ENCODE measurements at places on chromosomes 4 and X.

- no peak for DNase-seq
These were observed 62.0 kb upstream of the ESX1 start for GRCh38 chrX:104316739-104317138.

DNA sequence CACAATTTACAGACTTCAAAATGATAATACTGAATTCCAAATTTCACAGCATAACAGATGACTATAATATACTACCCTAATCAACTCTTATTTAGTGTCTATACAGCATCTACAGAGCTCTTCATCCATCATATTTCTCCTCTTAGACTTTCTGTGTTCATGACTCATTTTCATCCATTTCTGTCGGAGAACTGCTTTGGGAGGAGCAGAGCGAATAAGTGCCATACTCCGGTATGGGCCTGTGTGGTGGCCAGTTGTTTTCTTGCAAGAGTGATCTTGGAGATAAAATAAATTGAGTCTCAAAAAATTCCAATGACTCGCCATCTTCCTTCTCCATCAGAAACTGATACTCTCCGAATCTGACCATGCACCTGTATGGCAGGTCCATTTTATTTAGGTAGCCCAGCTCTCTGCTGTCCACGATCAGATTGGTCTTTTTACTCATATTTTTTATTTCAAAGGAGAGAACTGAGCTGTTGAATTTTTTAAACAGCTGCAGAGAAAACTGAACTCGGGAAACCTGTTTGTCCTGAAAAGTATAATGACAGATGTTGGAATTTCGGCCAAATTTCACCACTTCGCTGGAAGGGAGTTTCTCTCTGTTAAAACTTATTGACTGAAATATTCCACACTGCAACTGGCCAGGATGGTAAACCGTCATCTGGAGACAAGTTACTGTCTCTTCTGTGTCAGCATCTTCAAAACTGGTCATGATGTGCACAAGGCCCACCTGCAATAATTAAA, 7.8 kb downstream of the TIFA start:
- DNase-seq = no peak

DNA sequence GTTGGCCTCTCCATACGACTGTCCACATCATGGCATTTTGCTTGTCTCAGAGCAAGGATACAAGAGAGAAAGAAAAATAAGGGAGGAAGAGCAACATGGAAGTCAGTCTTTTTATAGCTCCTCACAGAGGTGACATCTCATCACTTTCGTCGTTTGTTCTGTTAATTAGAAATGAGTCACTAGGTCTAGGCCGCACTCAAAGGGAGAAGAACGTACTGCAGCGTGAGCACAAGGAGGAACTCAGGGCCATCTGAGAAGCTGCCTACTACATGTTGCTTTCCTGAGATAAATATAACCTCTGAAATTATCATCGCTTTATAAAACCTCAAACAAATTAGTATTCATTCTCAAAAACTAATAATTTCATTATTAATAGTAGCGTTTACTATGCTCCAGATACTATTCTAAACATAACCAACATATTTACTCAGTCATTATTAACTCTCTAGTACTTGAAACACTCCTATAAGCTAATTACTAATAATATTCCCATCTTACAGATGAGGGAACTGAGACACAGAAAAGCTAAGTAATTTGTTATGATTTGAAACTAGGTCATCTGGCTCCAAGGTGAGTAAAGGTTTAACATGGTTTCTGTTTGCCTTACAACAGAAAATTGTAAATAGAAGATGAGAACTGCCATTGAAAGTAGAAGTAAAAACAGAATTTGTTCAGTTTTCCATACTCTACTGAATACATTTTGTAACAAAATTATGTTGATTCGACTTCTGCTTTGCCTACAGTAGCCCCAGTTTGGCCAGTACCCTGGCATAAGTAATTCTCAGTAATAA, 213.2 kb upstream of the UGT8 start:
- DNase-seq = no peak

DNA sequence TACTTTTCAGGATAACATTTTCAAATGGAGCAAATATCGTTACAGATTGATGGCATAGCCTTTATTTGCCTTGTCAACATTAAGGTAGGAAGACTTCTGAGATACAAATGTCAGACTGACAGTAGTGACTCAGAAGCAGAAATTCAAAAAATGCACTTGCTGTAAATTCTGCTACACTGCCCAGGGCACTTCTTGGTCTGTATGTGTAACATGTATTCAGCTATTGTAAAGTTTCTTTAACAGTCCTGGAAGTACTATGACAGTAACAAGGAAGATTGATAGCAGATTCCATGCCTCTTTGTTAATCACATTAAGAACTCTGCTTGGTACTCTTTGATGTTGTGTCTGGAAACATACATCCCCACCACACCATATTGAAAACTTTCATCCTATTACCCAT, 69.6 kb upstream of the PCDH18 start:
- no peak for DNase-seq

DNA sequence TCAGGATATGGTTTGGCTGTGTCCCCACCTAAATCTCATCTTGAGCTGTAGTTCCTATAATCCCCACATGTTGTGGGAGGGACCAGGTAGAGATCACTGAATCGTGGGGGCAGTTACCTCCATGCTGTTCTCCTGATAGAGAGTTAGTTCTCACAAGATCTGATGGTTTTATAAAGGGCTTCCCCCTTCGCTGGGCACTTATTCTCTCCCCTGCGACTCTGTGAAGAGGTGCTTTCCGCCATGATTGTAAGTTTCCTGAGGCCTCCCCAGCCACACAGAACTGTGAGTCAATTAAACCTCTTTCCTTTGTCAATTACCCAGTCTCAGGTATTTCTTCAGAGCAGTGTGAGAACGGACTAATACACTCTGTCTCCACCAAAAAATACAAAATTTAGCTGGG, 291.9 kb downstream of the BCOR start:
- DNase-seq = no peak

DNA sequence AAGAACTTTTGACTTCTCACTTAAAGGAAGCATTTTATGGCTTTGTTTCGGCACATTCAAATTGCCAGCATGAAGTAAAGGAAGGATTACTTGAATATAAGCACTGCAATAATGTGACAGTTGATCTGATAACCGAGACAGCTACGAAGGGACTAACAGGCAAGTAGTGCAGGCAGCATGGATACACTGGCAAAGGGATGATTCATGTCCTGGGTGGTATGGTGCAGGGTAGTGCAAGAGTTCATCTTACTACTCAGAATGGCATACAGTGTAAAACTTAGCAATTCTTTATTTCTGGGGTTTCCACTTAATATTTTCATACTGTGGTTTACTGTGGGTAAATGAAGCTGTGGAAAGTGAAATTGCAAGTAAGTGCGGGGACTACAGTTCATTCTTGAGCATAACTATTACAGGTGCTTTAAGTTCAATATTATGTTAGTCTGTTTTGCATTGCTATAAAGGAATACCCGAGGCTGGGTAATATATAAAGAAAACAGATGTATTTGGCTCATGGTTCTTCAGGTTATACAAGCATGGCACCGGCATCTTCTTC, 611.8 kb downstream of the SPOCK3 start:
- DNase-seq = no peak

DNA sequence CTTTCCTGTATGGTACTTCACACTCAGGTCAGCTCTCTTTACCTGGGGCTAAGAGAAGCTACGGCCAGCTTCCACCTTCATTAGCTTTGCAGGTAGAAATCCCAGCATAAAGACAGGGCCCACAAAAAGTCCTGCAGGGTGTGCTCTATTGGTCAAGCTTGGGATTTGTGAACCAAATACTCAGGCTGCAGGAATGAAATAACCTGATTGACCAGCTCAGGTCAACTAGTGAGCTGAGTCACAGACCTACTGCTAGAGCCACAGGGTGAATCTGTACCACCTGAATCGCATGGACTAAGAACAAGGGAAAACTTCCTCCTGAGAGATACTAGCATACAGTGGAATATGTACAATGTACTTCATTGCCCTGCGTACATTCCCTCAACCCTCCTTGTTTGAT, 172.2 kb downstream of the HHIP start:
- no peak for DNase-seq

Data from activated CD4-positive, alpha-beta T cell treated with anti-CD3 and anti-CD28 coated beads for 24 hours (primary cell).